ENCODE measurements at places on chromosomes 5 and 9.
A peak's percentile ranks its signal among the peaks of the same experiment; 100 is the strongest.

DNA sequence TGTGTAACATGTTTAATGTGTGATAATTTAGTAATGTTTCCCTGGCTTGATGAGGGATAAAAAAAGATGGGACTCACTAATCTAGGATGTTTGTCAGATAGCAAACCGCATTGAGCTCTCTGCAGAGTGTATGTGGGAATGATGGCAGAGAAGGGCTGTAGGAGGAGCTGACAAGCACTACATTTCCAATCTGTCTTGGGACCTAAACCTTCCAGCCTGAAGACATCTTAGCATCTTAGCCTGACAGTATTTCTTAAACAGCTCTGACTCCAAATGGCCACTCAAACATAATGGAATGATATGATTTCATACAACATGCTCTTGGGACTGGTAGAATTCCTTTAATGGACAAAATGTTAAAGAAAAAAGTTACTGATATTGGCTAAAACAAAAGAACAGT, 116.7 kb downstream of the PPP2R2B start:
- no peak for DNase-seq

DNA sequence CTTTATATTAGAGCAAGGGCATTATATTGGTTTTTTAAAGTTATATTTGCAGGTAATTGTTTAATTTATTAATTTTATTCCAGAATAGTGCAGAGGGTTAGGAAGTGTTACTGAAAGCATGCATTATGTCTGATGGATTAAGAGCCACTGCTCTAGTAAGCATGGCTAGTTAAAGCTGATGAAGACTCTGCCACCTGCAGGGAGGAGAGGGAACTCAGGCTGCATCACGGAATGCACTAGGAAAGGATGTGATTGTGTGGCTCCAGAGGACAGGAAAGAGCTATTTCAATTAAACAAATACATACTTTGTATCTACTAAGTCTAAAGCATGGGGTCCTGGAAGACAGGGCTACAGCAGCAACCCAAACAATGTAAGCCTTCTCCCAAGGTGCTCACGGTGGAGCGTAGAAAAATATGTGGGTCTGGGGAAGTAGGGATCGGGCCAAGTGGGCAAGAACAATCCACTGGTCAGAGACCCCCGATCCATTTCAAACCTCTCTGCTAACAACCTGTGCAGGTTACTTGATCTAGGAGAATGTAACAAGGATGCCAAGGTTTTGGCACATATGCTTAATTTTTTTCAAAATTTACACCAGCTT, 15.3 kb upstream of the GRXCR2 start:
- peak; percentile 14 for DNase-seq

DNA sequence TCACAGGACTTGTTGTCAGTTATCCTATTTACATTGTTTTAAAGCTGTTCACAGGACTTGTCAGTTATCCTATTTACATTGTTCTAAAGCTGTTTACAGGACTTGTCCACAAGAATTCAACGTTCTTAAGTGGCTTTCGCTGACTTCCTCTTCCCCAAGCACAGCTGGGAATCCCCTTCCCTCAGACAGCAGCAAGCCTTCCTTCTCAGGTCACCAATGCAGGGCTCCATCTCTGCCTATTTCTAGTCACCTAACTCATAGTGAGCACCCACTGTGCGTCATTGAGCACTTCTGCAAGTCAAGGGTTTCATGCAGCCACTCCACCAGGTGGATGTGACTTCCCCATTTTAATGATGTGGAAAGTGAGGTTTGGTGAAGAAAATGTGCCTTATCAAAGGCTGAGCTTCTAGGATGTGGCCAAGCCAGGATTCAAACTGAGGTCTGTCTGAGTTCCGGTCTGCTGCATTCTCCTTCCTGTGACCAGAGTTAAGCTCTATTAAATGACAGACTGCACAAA, 109.8 kb upstream of the ZNF462 start:
- DNase-seq: no peak

DNA sequence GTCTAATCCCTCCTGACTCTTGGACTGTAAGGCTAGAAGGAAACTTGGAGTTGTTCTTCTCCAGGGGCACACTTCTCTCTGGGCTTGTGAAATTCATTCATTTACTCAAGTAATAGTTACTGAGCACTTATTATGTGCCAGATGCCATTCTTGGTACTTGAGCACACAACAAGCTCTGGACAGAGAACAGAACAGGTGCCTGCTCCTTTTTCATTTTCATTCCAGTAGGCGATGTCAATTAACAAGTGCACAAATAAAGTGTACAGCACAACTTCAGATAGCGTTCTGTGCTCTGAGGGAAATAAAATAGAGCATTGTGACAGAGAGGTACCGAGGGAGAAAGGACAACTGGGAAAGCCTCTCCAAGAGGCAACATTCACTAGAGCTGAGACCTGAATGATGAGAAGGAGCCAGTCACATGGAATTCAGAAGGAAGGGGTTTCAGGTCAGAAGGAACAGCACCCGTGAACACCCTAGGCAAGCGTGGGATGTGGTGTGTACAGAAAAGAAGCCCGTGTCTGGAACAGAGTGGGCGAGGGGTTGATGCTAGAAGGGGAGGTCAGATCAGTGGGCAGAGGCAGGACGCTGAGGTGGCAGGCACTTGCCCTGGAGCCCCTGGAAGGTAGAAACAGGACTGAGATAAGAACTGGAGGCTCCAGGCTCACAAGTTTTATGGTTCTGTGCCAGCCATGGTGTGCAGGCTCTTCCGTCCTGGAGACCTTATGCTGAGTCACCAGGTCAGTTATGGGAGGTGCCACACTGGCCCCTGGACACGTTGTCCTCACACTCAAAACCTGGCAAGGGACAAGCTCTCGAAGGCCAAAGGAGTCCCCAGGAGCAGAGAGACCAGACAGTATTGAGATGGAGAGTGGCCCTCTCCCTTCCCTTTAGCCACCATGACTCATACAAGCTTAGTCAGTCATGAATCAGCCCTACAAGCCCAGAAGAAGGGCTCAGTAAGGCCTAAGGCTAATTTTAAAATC, 7.2 kb upstream of the ABLIM3 start:
- no peak for DNase-seq

GRCh38 chr5:157308836-157309465, 43.0 kb downstream of the CYFIP2 start:
- DNase-seq: no peak

GRCh38 chr5:3542158-3542557, 53.5 kb upstream of the IRX1 start:
- no peak for DNase-seq

GRCh38 chr9:84758817-84759216, 89.3 kb downstream of the NTRK2 start:
- no peak for DNase-seq

DNA sequence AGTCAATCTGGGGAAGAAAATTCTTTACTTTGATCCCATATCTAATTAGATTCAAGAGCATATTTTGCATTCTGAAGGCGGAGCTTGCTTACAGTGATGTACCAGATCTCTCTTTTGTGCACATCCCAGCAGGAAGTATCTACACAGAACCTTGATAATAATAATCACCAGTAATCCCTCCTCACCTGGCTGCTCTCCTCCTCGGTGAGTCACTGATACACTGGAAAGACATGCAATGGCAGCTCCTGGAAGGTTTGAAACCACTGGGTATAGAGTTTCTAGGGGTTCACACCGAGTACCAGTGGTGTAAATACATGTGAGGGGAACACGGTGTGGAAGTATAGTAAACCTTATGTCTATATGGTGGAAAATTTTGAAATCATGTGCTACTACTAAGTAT, 205.5 kb upstream of the TARS1 start:
- no peak for DNase-seq

GRCh38 chr5:35162848-35163709, 67.2 kb downstream of the PRLR start:
- DNase-seq: no peak

- peak; percentile 66 for DNase-seq
These were observed 83.0 kb upstream of the GLIS3 start for GRCh38 chr9:4382722-4383317.

DNA sequence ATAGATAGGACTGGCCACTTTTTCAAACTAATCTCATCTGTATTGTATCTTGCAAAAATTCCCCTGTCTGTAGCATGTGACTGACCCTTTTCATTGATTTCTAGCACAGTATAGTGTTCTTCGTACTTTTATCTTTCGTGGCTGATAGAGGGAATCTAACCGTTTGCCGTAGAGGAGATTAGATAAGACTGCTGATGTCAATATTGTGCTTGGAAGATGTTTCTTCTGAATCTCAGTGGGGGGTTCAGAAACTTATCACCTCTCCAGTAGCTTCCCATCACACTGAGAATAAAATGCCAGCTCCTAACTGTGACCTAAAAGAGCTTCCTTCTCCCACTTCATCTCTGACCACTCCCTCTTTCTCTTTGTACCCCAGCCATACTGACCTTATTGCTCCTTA, 25.4 kb upstream of the ALDOB start:
- DNase-seq: no peak

DNA sequence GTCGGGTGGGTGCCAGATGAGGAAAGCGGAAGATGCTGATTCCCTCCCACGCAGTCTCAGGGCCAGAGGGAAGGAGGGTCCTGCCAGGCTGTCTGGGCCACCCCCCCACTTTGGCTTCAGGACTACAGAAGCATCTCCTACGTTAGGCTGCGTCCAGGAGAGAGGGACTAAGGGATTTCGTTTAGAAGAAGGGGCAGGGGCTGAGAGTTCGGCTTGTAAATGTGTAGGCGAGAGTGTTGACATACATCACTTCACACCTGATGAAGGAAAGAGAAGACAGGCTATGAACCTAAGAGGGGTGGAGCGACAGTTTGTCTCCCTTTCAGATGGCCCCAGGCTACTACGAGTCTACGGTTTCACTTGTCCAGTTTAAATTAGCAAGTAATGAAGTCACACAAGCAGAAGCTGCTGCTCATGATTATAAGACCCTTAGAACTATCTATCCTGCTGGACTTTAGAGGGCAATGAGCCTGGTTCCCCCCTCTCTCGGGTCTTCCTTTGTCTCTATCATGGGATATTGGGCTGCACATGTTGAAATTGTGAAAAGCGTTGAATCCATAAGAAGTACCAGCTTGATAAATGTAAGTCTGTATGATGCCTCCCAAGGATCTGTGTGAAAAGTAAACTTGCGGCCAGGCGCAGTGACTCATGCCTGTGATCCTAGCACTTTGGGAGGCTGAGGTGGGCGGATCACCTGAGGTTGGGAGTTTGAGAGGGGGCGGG, 193.0 kb downstream of the AOPEP start:
- no peak for DNase-seq

GRCh38 chr5:39270225-39270848, 51.0 kb upstream of the FYB1 start:
- DNase-seq: no peak

DNA sequence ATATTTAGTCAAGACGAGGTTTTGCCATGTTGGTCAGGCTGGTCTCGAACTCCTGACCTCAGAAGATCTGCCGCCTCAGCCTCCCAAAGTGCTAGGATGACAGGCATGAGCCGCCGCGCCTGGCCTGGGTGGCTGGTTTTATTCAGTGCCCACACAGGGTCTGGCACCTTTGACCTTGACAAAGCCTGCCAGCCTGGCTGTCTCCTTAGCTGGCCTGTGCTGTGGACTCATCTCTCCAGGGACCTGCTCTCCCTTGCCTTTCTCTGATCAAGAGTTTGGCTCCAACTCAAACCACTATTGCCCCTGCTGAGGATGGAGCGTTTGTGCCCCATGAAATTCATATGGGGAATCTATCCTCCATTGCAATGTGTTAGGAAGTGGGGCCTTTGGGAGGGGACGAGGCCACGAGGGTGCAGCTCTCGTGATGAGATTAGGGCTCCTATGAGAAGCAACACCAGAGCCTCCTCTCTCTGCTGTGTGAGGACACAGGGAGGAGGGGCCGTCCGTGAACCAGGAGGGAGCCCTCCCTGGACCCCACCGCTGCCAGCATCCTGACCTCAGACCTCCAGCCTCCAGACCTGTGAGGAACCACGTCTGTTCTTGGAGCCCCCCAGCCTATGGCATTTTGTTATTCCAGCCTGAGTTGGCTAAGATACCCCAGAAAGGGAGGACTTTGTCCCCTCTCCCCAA, 45.0 kb downstream of the MRPL36 start:
- DNase-seq: no peak

Data from NCI-H2227 treated with DMSO at 0.1 percent for 48 hours (cell line).